Ascending aorta (tissue), 2 donors: ENCODE measurements at places on chromosomes 4 and X.

- DNase-seq = no peak
Measured at GRCh38 chr4:72063726-72064125, 31.9 kb downstream of the NPFFR2 start.

DNA sequence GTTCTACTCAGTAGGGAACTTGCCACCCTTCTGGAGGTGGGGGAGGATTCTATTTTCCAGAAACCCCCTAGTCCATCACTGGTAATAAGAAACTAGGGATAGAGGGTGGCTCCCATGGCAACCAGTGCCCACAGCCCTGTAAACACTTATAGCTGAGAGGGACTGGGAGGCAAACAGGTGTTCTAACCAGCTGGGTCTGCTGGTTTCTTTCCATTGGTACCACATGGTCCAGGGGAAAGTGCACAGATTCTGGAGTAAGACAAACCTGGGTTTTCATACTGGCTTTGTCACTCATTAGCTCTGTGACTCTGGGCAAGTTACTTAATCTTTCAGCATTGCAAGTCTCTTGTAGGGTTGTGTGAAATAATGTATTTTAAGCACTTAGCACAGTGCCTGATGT is 26.9 kb downstream of the IGSF1 start:
- no peak for DNase-seq

DNA sequence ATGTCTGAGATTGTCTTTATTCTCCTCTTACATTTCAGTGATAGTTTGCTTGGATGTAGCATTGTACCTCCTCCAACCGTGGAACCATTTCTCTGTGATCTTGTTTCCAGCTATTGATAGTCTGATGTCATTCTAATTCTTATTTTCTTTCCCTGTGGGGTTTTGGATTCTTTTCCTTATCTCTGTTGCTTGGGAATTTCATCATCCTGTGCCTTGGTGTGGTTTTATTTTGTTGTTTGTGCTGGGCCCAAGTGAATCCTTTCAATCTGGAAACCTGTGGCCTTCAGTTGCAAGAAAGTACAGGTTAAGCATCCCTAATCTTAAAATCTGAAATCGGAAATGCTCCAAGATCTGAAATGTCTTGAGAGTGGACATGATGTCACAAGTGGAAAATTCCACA is 22.0 kb downstream of the MSX1 start:
- DNase-seq = no peak

GRCh38 chrX:78377186-78377585 is 49.8 kb upstream of the CYSLTR1 start:
- DNase-seq = no peak
